ENCODE measurements at places on chromosomes 11 and 22. TPM values are rescaled to one million over a fixed set of nuclear protein-coding genes. Genes with fewer than 3 reads are reported as not detected.

OR2D2 gene
- total RNA-seq = 0.32 TPM

KDM4E gene
- not detected for total RNA-seq

APOL3 gene
- total RNA-seq = 104 TPM

MMP13 gene
- not detected for total RNA-seq

ZP1 gene
- total RNA-seq = not detected

C11orf65 gene
- not detected for total RNA-seq

PHF21A gene
- 4.2 TPM for total RNA-seq

LMNTD2 gene
- total RNA-seq = 0.65 TPM

TMEM135 gene
- 27.5 TPM for total RNA-seq

AMBRA1 gene
- 16.9 TPM for total RNA-seq

CEP126 gene
- total RNA-seq = 2.3 TPM

SLC43A1 gene
- 13.6 TPM for total RNA-seq

SLN gene
- not detected for total RNA-seq

Measured in epithelial cell of umbilical artery (primary cell).